ENCODE measurements at places on chromosomes 2 and 18. TPM values are rescaled to one million over a fixed set of nuclear protein-coding genes. Genes with fewer than 3 reads are reported as not detected.
A peak's percentile ranks its signal among the peaks of the same experiment; 100 is the strongest.

The CHRNA1 gene
- not detected for total RNA-seq

The CROCC2 gene
- not detected for total RNA-seq

The FOXD4L1 gene
- 0.41 TPM for total RNA-seq

GRCh38 chr2:152028182-152028862 lies 70.5 kb downstream of the CACNB4 start:
- DNase-seq = no peak

DNA sequence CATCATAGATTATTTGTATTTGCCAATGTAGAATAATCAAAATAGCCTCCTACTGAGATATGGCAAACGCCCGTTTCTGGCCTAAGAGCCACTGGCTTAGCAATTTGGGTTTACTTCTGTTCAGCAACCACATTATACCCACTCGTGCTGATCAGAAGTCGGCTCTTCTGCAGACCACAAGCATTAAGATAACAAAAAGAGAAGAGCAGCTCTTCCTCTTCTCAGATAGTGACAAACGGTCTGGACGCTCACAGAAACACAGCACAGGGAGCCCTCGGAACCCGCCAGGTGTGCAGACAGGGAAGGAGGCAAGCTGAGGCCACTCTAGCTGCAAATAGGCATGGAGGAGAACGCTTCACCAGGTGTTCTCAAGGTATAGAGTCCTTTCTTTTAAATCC lies 164.0 kb downstream of the HDAC4 start:
- DNase-seq = no peak

- no peak for DNase-seq
Observed at GRCh38 chr2:98560256-98560771, 48.0 kb downstream of the COA5 start.

DNA sequence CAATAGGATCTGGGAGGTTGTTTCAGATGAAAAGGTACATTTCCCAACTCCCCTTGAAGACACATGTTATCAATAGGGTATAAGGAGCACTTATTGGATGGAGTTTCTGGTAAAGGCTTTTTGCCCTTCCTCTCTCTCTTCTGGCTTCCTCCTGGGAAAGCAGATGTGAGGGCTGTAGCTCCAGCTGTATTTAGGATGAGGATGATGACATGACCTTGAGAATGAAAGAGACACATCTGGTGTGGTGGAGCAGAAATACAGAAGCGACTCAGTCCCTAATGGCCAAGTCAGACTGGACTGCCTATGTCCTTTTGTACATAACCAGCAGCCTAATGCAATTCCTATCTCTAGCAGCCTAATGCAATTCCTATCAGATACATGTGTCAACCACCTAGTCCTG lies 100.9 kb upstream of the NXPH2 start:
- no peak for DNase-seq

GRCh38 chr2:40310303-40310702 lies 141.6 kb downstream of the SLC8A1 start:
- DNase-seq = no peak

DNA sequence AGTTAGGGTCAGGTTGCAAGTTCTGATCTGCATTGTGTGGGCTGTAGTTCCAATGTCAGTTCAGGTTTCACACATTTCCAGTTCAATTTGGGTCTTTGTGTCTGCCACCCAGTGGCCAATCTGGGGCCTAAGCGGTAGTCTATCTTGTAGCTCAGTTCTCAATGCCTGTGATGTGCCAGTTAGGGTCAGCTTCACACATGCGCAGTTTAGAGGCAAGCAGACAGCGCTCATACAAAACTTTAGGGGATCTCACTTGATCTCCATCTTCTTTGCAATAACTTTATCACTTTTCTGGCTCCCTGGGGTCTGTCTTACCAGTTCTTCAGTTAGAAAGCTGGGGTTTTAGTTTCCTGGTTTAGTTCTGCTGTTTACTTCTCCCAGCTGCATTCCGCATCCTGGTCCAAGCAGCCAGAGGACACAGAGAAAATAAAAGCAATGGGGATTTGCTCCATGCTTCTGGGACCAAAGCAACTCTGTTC lies 11.0 kb upstream of the ZNF24 start:
- peak; percentile 56 for DNase-seq

GRCh38 chr2:203535078-203535783 lies at the start of gene RAPH1:
Gene RAPH1 (minus strand): TSS chr2:203535301. CDS start chr2:203495353, 39,948 bp downstream.
- peak; percentile 87 for DNase-seq
